ENCODE measurements at places on chromosomes 7 and 10. TPM values are rescaled to one million over a fixed set of nuclear protein-coding genes. Genes with fewer than 3 reads are reported as not detected.

Gene GRM3
- not detected for total RNA-seq

Gene SHTN1
- 36.3 TPM for total RNA-seq

Gene OTUD1
- 21.6 TPM for total RNA-seq

Gene GIGYF1
- 28.3 TPM for total RNA-seq

Gene TRIM56
- 55.6 TPM for total RNA-seq

Gene RFC2
- total RNA-seq = 24.5 TPM

Gene WEE2
- not detected for total RNA-seq

Gene NKX1-2
- not detected for total RNA-seq

GRCh38 chr10:108469940-108470339, 1305.4 kb upstream of the SORCS1 start:
- no peak overlapping the region for H3K4me3 ChIP-seq
- H3K27ac ChIP-seq = no peak overlapping the region
- H3K27me3 ChIP-seq = peaks cover 23% of the 10 kb centered on the region

DNA sequence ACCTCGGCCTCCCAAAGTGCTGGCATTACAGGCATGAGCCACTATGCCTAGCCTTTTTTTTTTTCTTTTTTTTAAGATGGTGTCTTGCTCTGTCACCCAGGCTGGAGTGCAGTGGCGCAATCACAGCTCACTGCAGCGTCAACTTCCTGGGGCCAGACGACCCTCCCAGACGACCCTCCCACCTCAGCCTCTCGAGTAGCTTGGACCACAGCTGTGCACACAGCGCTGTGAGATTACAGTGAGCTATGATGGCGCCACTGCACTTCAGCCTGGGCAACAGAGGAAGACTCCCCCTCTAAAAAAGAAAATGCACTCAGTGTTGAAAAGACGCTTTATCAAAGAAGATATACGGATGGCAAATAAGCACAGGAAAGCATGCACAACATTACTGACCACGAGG, 16.5 kb upstream of the WIPI2 start:
- H3K4me3 ChIP-seq = no peak overlapping the region
- no peak overlapping the region for H3K27ac ChIP-seq
- DNase-seq = no peak
- no peaks in the 10 kb centered on the region for H3K27me3 ChIP-seq
- no peaks in the 10 kb centered on the region for H3K4me1 ChIP-seq

- DNase-seq = no peak
- no peaks in the 10 kb centered on the region for H3K4me1 ChIP-seq
- H3K36me3 ChIP-seq = no peaks in the 10 kb centered on the region
- no peak overlapping the region for H3K4me3 ChIP-seq
- H3K27ac ChIP-seq = peak overlapping the region; percentile 33
These were observed 126.6 kb downstream of the TRRAP start for GRCh38 chr7:99004781-99005500.

- H3K4me1 ChIP-seq = peaks cover 8% of the 10 kb centered on the region
- DNase-seq = no peak
- H3K27ac ChIP-seq = no peak overlapping the region
- no peak overlapping the region for H3K4me3 ChIP-seq
- no peaks in the 10 kb centered on the region for H3K36me3 ChIP-seq
- H3K27me3 ChIP-seq = no peaks in the 10 kb centered on the region
These were observed 14.7 kb upstream of the TNS3 start for GRCh38 chr7:47596502-47597202.

DNA sequence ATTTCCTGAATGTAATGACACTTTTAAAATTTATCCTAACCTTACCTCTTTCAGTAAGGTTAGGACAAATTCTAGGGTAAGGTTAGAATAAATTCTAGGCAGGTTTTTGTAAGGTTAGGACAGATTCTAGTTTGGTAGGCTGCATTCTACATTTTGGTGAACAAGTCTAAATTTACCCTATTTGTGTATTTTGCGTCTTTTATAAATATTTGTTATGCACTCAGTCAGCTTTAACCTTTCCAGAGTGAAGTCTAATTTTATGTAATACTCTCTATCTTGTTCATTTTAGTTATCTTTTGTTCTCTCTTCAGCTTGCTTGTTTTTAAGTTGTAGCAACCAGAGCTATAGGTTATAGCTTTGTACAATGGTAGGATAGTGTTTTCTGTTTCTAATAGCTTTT, 54.0 kb downstream of the GLCCI1 start:
- no peak for DNase-seq
- H3K27me3 ChIP-seq = no peaks in the 10 kb centered on the region
- H3K4me3 ChIP-seq = no peak overlapping the region

DNA sequence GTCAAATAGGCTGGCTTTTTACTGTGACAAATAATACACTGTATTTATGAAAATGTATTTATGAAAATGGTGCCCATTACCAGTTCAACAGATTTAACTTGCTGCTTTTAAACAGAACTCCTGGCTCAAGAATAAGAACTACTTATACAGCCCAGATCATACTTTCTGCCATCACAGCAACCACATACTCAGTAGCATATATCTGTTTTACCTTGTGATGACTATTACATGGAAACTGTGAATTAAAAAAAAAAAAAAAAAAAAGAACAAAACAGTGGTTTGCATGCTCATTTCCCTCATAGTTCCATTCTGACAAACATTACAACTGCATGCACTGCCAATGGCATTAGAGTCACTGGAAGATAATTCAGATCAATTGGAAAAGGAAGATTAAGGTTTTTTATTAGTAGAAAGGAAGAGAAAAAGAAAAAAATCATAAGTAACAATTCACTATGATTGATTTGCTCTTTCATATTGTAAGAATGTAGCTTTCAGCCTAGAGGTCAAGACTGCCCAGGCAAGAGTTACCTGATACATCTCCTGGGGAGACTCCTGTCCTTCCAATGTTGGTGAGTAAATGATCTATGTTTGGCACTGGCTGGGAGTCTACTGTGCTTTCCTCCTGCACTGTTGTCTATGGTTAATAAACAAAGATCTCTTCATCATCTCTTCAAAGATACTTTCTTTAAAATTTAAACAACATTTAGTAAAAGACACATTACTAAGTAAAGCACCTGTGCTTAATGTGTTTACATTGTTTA, 132.8 kb downstream of the ARHGAP21 start:
- H3K27ac ChIP-seq = no peak overlapping the region
- H3K27me3 ChIP-seq = no peaks in the 10 kb centered on the region
- H3K36me3 ChIP-seq = peaks cover 89% of the 10 kb centered on the region
- DNase-seq = no peak

DNA sequence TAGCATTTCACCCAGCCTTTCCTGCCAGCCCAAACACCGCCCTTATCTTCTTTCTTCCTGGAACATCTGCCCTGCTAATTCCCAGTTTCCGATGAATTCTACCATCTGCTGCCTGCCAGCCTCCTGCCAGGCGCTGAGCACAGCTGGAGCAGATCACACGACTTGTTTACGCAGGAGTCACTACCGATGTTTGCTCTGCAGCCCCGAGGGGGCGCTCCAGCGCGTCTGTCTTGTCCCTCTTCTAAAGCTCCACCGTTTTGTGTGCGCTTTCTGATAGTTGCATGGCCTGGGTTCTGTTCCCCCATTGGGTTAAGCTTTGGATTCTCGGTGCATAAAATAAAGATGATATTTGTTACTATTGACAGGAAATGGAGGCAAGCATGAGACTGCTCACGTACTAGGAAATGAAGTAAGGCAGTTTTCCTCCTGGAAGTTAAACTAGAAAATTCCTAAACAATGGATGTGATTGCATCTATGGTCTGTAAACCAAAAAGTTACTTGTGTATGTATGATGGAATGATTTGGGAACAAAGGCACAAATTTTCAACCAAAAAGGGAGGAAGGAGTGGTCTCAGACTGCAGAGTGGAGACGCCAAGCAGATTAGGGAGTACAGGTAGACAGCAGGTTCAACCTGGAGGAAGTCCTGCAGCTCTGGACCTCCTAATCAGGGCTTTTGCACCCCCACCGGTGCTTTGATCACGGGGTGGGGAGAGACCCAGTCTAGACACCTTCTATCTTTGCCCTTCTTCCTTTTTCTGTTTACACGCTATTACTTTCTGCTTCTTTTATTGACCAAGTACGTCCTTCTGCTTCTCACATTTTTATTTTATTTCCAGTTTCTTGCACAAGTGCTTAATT, 2.2 kb upstream of the RBM17 start:
- peak overlapping the region; percentile 64 for H3K27ac ChIP-seq
- no peak overlapping the region for H3K4me3 ChIP-seq
- DNase-seq = peak; percentile 93
- H3K36me3 ChIP-seq = no peaks in the 10 kb centered on the region
- H3K27me3 ChIP-seq = no peaks in the 10 kb centered on the region

DNA sequence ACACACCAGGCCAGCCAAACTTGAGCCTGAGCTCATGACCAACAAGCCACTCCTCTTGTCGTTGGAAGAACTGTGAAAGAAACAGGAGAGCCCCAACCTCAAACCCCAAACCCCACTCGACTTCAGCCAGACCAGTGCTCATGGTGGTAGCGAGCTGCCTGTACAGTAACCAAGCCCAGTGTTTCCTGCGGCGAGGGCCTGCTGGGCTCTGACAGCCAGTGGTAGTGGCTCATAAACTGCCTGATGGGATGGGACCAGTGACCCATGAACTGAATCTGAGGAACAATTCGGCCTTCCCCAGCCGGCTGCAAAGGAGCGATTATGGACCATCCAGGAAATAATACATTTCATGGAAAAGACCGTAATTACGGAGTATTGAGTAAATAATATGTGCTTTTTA, 191.9 kb downstream of the RPS24 start:
- H3K4me1 ChIP-seq = no peaks in the 10 kb centered on the region
- no peak for DNase-seq
- no peak overlapping the region for H3K27ac ChIP-seq
- H3K4me3 ChIP-seq = no peak overlapping the region

GRCh38 chr10:3538656-3539531, 246.1 kb downstream of the KLF6 start:
- no peaks in the 10 kb centered on the region for H3K36me3 ChIP-seq
- DNase-seq = peak; percentile 16
- peaks cover 9% of the 10 kb centered on the region for H3K4me1 ChIP-seq
- H3K4me3 ChIP-seq = no peak overlapping the region
- no peaks in the 10 kb centered on the region for H3K27me3 ChIP-seq

DNA sequence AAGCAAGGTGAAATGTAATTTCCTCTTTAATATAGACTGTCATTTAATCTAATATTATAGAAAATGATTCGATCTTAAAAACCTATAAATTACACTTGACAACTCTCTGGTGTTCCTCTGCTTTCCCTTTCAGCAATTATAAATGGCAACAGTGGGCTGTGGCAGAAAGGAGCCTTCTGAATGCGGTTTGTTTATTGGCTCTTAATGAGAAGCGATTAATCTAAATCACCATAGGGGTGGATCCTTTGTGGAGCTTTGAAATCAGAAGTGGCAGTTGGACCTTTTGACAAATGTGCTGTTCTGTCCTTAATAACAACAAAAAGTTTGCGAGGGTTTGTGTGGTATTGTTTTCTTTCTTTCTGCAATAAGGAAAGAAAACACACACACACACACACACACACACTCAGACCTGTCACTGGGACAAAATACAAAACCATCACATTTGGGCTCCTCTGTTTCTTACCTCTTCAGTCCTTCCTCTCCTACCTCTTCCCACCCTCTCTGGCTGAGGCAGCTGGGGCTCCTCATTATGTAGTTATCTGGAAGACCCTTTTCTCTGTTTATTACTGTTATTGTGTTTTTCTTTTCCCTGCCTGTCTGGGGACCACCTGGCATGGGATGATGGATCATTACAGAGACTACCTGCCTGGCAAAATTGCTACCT, 316.2 kb downstream of the SORCS3 start:
- H3K27me3 ChIP-seq = no peaks in the 10 kb centered on the region
- no peak overlapping the region for H3K27ac ChIP-seq
- no peaks in the 10 kb centered on the region for H3K36me3 ChIP-seq
- H3K4me1 ChIP-seq = no peaks in the 10 kb centered on the region
- H3K4me3 ChIP-seq = no peak overlapping the region

DNA sequence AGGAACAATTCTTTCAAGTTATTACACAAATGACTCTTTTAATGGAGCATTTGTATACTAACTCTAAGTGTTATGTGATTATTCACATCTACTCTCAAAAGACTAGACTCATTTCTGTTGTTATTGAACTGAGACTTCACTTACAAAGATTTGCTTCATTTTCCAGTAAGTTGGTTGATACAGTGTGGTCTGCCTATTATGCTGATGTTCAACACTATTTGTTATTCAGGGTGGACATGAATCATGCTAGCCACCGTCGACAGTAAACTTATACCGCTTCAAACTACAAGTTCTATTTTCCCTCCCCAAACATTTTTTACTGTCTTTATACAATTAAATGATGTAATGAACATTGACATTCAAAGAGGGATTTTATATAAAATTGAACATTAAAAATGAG, 84.5 kb downstream of the PRKG1 start:
- no peaks in the 10 kb centered on the region for H3K36me3 ChIP-seq
- no peak overlapping the region for H3K27ac ChIP-seq
- H3K4me1 ChIP-seq = no peaks in the 10 kb centered on the region
- no peak overlapping the region for H3K4me3 ChIP-seq

GRCh38 chr7:7564323-7564780, 2.3 kb upstream of the MIOS start:
- peak overlapping the region; percentile 10 for H3K27ac ChIP-seq
- DNase-seq = no peak
- H3K4me3 ChIP-seq = no peak overlapping the region
- H3K36me3 ChIP-seq = no peaks in the 10 kb centered on the region
- H3K4me1 ChIP-seq = peaks cover 32% of the 10 kb centered on the region
- H3K27me3 ChIP-seq = no peaks in the 10 kb centered on the region

- peaks cover 12% of the 10 kb centered on the region for H3K4me1 ChIP-seq
- no peaks in the 10 kb centered on the region for H3K27me3 ChIP-seq
- H3K27ac ChIP-seq = peak overlapping the region; percentile 86
These were observed 700 bp downstream of the MTPN start for GRCh38 chr7:135976312-135977006.

DNA sequence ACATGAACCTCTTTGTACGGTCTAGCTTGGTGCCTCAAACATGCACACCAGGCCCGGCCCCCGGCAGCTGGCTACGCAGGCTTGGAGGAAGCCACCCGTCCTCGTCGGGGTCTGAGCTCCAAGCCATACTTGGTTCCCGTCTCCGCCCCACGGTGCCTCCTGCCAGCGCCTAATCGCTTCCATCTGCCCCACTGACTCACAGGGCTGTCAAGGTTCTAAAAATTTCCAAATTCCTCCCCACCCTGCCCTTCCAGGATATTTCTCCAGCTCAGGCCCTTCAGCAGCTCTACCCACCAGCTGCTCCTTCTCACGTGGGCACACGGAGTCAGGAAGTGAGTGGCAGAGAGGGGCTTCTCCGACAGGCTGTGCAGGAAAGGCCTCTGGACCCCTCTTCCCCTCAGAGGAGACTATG, 38.8 kb downstream of the TMEM270 start:
- no peak overlapping the region for H3K4me3 ChIP-seq
- no peaks in the 10 kb centered on the region for H3K36me3 ChIP-seq
- H3K27me3 ChIP-seq = no peaks in the 10 kb centered on the region
- DNase-seq = no peak
- H3K4me1 ChIP-seq = no peaks in the 10 kb centered on the region

- H3K4me3 ChIP-seq = no peak overlapping the region
- no peak for DNase-seq
- H3K27me3 ChIP-seq = no peaks in the 10 kb centered on the region
- no peak overlapping the region for H3K27ac ChIP-seq
- no peaks in the 10 kb centered on the region for H3K36me3 ChIP-seq
- H3K4me1 ChIP-seq = no peaks in the 10 kb centered on the region
These were observed 116.6 kb upstream of the PALS2 start for GRCh38 chr7:24456526-24457218.

GRCh38 chr10:68223535-68224165, 8.3 kb downstream of the ATOH7 start:
- H3K4me1 ChIP-seq = no peaks in the 10 kb centered on the region
- DNase-seq = no peak
- H3K27me3 ChIP-seq = peaks cover 3% of the 10 kb centered on the region

GRCh38 chr10:92849576-92850090, 1.3 kb downstream of the EXOC6 start:
- no peak for DNase-seq
- no peak overlapping the region for H3K4me3 ChIP-seq
- no peaks in the 10 kb centered on the region for H3K27me3 ChIP-seq
- H3K27ac ChIP-seq = no peak overlapping the region
- no peaks in the 10 kb centered on the region for H3K4me1 ChIP-seq
